ENCODE measurements at places on chromosomes 4 and X. TPM values are rescaled to one million over a fixed set of nuclear protein-coding genes. Genes with fewer than 3 reads are reported as not detected.

Gene STARD8
- 1.0 TPM for total RNA-seq

Gene GPM6B
- 21.5 TPM for total RNA-seq

GRCh38 chr4:1052231-1052671 is 40.8 kb downstream of the FGFRL1 start:
- DNase-seq, result no peak

DNA sequence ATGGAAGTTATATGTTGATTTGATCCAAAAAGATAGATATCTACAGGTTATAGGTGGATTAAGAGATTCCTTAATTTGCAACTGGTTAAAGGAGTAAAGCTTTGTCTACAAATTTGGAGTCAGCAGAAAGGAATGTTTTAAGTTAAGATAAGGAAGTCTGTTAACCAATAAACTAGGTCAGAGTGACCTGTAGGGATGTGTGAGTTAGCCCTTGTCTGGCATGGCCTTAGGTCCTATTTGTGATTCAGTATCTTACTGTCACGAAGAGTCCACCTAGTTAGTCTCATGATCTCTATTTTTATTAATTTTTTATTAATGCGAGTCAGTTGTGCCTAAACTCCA is 230.8 kb downstream of the INPP4B start:
- peak; percentile 87 for DNase-seq

DNA sequence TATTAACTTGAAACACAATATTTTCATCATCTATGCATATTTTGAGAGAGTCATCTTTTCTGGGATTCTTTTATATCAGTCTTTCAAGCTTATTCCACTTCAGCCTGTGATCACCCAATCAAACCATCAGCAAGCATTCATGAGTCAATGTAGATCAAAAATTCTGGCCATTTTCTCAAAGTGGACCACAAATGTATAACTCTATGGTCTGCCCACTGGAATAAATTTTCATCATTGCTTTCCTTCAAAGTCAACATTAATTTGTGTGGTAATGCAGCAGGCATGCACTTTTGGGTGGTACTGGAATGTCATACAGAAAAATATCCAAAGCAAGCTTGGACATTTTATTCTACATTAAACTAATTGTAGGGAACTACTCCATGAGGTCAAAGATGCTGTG is 1013.0 kb downstream of the STIM2 start:
- no peak for DNase-seq

GRCh38 chrX:110795645-110796406 is at the start of gene CHRDL1:
Gene CHRDL1 (minus strand): TSS chrX:110795817. CDS start chrX:110792181, 3,636 bp downstream.
- DNase-seq, result peak; percentile 23
